HFFc6 (cell line): ENCODE measurements at places on chromosomes 7 and 10. TPM values are rescaled to one million over a fixed set of nuclear protein-coding genes. Genes with fewer than 3 reads are reported as not detected.
A peak's percentile ranks its signal among the peaks of the same experiment; 100 is the strongest.

Gene HOXA11
- total RNA-seq, result 37.1 to 42.1 TPM (median 37.4 TPM) in 3 replicates

Gene KCNMA1
- 98.7 to 197 TPM (median 157 TPM) in 3 replicates for total RNA-seq

Gene A1CF
- total RNA-seq, result not detected in 3 replicates

DNA sequence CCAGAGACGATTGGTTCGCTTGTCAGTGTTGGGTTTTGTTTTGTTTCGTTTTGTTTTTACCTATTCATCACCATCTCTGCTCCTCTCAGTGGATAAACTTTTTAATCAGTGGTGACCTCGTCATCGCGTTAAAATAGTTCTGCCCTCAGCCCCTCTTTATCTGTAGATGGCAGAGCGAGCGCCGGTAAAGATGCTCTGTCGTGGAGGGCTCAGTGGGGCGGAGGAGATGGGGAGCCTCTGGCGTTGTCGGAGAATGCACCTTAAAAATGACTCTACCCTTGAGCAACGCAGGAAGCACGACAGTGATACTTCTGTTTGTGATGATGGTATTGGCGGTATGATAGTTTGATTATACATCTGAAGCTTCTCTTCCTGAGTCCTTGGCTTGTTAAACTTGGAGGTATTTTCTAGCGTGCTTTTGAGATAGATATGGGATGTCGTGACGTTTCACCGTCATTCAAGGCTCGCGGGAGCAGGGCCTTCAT lies 554 bp downstream of the CSGALNACT2 start:
- DNase-seq, result peak; percentile 53

DNA sequence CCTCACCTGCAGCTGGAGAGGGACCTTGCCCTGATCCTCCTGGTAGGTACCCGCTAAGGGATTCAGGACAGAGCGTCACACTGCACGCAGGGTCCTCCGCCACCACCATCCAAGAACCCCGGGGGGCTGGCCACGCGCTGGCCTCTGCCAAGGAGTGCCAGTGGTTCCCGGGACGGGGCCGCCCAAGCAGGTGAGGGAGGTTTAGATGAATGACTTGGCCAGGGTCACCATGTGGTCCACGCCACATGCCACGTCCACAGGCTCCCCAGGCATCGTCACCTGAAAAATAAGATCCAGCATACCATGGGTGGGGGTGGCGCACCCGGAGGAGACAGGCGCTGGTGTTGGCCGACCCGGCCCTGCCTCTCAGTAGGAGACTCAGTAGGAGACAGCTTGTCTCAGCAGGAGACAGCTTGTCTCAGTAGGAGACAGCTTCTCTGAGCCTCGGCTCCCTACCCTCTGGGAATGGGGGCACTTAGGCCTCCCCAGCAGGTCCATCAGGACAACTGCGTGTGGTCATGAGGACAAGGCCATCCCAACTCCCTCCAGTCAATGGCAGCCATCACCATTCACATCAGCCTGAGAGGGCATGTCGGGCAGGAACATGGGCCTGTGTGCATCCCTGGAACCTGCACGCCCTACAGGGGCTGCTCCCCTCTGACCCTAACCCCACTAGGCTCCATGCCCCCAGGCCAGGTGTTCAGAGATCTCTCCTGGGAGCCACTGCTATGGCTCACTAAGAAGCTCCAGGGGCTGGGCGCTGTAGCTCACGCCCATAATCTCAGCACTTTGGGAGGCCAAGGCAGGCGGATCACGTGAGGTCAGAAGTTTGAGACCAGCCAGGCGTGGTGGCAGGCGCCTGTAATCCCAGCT lies 30.5 kb downstream of the RCC1L start:
- DNase-seq, result no peak

GRCh38 chr7:116988363-116988989 lies 35.2 kb downstream of the ST7 start:
- no peak for DNase-seq

- no peak for DNase-seq
Measured at GRCh38 chr7:155227004-155227787, 70.5 kb upstream of the INSIG1 start.

- no peak for DNase-seq
Measured at GRCh38 chr7:116213361-116214130, 3.2 kb downstream of the TES start.

- DNase-seq, result no peak
Measured at GRCh38 chr10:71301371-71301916, 17.6 kb upstream of the SLC29A3 start.

DNA sequence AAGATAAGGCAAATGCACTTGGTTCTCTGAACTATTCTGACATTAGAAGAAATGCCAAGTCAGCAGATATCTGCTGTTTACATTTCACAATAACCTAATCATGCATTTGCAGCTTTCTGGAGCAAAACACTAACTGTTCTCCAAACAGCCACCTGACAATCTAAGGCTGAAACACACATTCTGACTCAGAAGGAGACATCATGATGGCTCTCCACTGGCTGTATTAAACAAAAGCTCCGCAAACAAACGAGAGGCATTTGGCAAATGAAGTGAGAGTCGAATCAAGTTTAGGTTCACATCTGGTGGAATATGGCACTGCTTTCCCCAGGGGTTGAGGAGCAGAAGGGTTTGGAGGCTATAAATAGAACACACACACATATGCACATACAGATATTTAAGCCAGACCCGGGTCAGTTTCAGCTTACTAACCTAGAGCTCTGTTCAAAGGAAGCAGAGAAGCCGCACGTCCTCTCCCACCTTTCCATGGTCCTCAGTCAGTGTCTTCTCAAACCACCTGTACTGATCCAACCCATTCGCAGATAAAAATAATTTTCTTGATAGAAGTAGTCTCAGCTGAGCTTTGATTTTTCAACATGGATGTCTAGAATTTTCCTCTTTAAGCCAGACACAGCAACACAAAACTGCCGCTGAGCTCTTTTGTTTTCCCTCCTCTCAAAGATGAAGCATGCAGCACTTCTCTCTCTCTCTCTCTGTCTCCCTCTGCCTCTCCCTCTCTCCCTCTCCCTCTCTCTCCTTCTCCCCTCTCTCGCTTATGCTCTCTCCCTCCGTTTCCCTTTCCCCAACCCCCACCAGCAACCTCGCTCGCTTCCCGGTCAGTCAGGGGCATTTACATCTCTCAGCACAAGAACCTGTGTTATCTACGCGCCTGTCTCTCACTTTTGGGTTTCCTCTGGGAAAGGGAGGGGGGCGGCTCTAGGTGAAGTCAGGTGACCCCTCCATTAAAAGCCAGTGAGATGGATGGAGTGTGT lies 682.8 kb downstream of the MAGI2 start:
- peak; percentile 1 for DNase-seq
